ENCODE measurements at places on chromosomes 12 and 14.

- DNase-seq = no peak
Observed at GRCh38 chr14:97571866-97572555, 774.8 kb downstream of the VRK1 start.

GRCh38 chr12:95054206-95054605, 19.2 kb downstream of the NR2C1 start:
- DNase-seq = no peak

DNA sequence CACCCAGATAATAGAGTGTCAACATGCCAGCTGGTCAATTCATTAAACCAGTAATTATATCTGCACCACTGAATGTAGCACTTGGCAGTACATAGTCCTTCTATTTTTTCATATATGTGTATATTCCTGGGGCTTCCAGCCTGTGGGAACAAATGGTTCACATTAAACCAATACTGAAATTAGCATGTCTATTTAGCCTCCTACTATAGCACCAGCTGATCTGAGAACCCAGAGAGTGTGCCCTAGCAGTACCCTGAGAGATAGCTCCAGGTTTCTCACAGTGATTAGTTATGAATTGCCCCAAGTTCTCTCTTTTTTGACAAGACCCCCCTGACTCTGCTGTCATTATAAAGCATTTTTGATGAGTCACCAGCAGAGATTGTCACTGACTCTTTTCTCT, 1097.3 kb upstream of the FLRT2 start:
- no peak for DNase-seq

GRCh38 chr14:34252227-34252626, 209.8 kb downstream of the SPTSSA start:
- no peak for DNase-seq

GRCh38 chr14:96827290-96827689, 30.1 kb downstream of the VRK1 start:
- no peak for DNase-seq

DNA sequence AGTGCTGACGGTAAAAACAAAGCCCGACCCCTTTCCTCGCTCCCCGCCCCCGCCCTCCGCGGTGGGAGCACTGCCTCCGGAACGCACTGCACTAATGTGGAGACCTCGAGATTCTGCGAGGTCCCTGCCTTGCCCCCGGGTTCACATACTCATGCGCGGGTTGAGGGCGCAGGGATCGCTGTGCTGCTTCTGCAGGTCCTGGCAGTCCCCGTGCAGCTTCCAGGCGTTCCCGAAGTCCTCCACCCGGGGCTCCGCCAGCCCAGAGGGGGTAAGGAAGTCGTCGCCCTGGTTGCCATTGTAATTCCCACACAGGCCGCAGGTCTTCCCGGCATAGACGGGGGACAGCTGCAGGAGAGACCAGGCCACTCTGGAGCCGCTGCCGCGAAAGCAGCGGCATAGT, 66.8 kb downstream of the VWF start:
- DNase-seq = no peak

- no peak for DNase-seq
Observed at GRCh38 chr12:124347805-124348658, 53.1 kb downstream of the RFLNA start.
